ENCODE measurements at places on chromosomes 1 and 21.

GRCh38 chr1:108595507-108595906 lies 35.6 kb downstream of the EEIG2 start:
- no peak for DNase-seq

DNA sequence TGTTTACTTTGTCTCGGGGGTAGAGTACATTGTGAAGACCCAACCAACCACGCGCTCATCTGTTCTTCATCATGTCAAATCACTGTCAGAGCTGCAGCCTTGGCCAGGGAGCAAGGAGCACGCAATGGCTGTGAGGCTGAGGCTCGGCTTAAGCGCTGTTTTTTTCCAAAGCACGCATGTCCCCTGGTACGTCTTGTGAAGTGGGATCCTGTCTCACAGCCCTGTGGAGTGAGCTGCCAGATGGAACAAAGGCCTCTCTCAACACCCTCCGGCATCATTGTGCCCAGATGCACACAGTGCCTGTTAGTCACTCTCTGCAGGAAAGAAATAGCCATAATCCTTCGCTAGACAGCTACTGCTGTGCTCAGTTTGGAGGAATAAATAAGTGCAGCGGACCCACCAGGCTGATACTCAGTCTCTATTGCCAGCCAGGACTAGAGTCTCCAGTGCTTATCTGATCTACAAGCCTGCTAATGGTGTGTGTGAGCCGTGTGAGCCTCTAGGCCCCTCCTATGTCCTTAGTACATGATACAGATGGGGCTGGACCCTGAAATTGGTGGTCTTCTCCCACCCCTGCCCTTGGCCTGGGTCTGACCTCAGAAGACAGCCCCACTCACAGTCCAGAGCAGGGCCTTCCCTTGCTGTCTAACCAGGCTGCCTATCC lies 91.3 kb upstream of the COA6 start:
- no peak for DNase-seq

DNA sequence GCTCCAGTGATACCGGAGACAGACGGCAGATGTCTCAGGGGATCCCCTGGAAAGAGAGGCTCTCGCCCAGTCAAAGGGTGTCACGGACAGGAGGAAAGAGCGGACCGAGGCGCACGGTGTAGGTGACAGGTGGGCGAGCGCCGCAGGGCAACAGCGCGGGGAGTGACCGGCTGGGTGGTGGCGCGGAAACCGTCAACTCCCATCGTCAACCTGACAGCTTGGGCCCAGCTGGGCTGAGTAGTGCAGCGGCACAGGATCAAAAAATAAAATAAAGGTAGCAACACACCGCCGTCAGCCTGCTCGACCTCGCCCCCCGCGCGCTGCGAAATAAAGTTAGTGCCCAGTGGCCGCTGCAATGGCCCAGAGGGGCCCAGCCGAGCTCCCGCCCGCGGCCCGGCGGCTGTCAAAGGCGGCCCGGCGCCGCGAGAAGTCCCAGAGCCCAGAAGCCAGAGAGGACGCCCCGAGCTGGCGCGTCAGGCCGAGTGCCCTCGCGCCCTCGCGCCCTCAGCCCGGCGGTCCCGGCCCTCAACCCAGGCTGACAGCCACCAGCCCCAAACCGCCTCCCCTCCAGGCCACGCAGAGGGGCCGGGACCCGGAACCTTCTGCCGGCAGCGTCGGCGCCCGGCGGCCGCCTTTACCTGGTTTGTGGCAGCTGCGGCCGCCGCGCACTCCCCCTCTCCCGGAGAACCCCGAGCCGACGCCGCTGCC lies at the start of gene LYST:
TSS of gene LYST (minus strand) at position 702 of the 708 bp plus-strand sequence. CDS start 36,489 bp downstream, outside the sequence.
- DNase-seq: peak; percentile 48

DNA sequence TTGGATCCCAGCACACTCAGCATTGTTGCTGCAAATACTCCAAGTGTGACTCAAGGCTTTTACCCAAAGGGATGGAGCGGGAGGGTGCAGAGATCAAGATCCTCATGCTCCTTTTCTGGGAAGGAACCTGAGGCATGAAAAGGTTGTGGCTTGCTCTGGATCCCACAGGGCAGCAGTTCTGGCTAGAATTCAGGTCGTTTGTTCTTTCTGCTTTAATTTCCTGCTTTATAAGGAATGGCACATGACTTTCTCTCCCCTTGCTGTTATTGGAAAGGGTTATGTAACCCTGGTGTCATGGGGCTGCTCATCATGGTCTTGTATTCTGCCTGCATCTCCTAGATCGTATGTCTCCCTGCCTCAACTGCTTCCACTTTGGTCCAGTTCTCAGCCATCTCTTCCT lies 101.6 kb downstream of the NOS1AP start:
- no peak for DNase-seq

- no peak for DNase-seq
These were observed 5.5 kb downstream of the MFSD2A start for GRCh38 chr1:39960431-39960958.

DNA sequence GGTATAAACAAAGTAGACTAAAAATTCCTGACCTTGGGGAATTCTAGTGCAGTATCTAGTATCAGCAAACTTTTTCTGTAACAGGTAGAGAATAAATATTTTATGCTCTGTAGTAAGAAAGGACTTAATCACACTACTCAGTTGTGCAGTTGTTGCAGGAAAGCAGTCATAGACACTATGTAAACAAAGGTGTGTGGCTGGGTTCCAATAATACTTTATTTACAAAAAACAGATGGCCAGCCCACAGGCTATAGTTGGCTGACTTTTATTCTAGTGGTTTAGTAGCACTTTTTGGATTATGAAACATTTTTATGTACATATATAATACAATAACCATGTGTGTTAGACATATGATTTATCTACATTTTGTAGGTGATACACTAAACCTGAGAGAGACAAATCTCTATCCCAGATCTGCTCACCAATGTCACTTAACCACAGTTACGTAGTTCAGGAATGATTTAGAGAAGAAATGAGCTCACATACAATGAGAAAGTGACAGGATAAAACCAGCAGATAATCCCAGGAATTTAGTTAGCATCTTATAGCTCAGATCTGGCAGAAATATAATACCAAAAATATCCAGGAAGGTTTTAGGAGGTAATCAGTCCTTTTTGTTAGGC lies 56.1 kb downstream of the MIER1 start:
- no peak for DNase-seq
